ENCODE measurements at places on chromosomes 3 and 15.

DNA sequence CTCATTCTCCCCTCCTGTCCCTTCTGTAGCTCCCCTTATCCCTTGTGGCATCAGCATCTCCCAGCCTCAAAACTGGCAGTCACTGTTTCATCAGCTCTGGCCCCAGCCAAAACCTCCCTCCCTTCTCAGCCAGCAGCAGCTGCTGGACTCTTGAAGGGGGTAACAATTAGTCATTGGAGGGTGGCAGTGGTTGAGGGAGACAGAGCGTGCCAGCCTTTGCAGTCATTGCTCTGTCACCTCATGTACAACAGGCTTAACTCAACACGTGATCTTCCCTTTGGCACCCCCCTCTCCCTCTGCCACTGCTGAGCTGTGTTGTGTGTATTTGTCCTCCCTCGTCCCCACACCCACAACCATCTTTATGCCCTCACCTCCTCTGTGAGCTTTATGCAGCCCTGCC, 28.2 kb downstream of the RBP2 start:
- DNase-seq: no peak

- no peak for DNase-seq
Observed at GRCh38 chr3:172262991-172263608, 185.2 kb downstream of the GHSR start.

DNA sequence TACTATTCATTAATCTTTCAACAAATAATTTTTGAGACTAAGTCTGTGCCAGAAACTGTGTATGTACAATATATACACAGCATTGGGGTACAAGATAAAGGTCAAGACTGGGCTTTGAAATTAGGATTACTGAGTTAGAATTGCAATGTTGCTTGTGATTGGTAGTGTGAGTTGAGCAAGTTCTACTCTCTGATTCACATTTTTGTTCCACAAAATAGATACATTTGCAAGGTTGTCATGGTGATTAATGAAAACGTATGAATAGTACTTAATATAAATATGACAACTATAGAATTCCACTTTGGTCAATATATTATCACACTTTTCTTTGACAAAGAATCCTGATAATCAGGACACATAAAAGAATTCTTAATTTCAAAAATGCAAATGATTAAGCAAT, 314.6 kb downstream of the GBE1 start:
- no peak for DNase-seq

GRCh38 chr3:31831591-31831990, 149.5 kb downstream of the OSBPL10 start:
- DNase-seq: no peak

DNA sequence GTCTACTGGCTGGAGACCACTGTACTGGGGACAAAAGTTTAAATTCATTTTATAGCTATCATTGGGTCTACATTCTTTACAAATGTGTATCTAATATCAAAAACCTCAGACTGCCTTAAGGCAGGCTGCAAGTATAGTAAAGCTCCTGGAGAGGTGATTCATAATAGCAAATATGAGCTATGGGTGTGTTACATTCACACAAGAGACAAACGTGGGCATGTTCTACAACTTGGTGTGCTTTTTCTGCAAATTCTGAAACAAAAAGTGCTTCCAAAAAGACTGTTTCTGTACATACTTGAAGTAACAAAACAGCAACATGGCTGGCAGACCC, 1101.4 kb downstream of the ROBO1 start:
- DNase-seq: no peak

- no peak for DNase-seq
Observed at GRCh38 chr3:160278210-160278609, 53.0 kb downstream of the C3orf80 start.

GRCh38 chr15:62469874-62470688, 305.0 kb upstream of the C2CD4B start:
- DNase-seq: no peak
